ENCODE measurements at places on chromosomes 4 and X.

GRCh38 chr4:80732010-80732409, 298.5 kb upstream of the BMP3 start:
- no peak for DNase-seq

DNA sequence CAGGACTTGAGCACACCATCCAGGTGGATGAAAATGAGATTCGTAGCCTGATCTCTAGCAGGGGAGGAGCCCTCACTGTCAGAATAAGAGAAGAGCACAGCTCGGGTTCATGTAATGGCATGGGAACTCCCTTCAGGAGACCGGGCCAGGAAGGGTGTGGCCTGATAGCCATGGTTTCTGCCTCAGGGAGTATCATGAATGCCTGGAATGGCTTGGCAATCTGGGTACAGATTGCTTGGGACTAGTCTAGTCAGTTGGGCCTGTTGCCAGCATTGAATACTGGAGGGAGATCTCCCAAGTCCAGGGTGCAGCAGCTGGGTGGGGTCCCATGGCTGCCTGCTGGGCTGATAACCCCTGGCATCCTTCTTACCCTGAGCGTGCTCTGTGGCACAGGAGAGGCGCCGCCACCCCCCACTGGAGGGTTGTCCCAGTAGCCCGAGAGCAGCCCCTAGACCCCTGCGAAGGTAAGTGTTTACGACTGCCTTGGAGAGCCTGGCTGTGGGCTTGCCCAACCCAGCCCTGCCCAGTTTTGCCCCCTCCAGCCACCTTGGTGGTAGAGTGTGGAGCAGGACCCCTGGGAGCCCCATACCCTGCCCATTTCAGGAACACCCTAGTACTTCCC, 298.8 kb downstream of the TEX13A start:
- no peak for DNase-seq

- DNase-seq: no peak
These were observed 226.8 kb downstream of the CAMK2D start for GRCh38 chr4:113534711-113535110.

DNA sequence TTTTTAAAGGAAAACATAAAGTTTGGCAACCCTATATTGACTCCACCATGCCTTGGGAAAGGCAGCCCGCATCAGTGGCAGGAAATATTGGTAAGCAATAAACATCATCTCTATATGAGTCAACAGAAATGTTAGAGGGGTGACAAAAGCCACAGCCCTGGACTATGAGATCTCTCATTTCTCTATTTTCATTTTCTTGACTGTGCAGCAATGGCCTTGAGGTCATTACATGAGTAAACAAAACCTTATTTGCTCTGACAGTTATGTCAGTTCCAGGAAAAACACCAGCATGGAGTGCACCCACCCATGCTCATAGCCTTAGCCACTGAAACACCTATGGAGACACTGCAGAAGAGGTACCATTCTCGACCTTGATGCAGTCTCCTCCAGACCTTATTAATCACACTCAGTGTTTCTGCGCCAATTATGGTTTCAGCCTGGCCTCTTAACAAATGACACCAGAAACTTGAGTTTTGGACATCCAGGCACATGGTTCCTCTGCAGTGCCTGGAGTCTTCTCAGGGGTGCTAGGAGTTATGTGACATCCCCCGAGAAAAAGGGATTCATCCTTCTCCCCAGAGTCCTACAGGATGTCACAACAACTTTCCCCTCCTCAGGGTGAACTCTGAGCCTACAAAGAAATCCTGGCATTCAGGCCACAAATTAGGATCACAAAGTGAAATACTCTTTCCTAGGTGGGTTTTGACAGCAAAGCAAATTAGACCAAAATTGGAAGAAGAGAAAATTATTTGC, 16.0 kb upstream of the HPGD start:
- DNase-seq: no peak

- DNase-seq: peak; percentile 64
These were observed at the start of gene ANTXR2 for GRCh38 chr4:80072744-80073472. TSS of gene ANTXR2 (minus strand) at chr4:80073229. CDS start at chr4:80072560, 669 bp downstream.

DNA sequence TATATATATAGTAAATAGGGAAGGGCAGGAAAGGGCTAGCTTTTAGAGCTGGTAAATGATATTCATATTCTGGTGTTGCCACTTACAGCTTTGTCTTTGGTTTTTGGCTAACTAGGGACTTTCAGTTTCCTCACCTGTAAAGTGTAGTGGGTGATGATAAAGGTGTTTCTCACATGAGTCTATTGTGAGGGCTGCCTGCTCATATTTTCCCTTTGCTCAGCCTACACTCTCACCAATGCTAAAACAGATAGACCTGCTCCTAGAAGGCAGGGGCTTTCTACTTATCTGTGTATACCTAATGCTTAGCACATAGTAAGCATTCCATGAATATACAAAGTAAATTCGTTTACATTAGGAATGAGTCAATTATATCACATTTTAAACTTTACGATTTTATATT, 137.2 kb upstream of the HS3ST1 start:
- no peak for DNase-seq

DNA sequence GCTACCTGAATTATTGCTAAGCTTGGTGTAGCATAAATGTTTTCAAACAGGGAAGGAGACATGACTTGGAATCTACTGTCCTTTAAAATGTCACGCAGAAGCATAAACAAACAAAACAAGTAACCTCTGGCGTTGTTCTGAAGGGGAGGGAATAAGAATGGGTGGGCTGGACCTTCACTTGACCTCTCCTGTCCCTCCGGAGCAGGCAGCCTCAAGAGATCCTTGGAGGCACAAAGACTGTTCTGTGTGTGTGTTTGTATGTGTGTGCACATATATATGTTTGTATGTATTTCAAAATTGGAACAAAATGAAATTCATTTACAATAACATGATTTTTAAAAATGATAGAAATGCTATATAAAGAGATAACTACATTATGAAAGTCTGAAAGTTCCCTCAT, 91.3 kb upstream of the DCLK2 start:
- DNase-seq: no peak

DNA sequence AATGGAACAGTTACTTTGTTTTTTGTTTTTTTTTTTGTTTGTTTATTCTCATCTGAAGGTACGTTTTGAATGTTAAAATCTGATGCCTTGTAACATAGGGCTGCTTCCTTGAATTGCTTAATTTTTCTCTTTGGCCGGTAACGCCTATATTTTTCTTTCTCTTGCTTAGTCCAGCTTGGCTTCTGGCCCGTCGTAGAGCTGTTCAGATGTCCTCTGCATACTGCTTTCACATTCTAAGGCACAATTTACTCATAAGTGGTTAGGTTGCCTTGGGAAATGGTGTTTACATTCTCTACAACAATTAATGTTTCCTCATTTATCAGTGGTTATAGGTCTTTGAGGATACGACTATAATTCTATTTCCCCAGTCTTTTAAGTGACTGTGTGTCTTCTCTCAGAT, 7.9 kb downstream of the NONO start:
- no peak for DNase-seq

GRCh38 chrX:154116426-154117211, 19.1 kb upstream of the MECP2 start:
- DNase-seq: no peak

DNA sequence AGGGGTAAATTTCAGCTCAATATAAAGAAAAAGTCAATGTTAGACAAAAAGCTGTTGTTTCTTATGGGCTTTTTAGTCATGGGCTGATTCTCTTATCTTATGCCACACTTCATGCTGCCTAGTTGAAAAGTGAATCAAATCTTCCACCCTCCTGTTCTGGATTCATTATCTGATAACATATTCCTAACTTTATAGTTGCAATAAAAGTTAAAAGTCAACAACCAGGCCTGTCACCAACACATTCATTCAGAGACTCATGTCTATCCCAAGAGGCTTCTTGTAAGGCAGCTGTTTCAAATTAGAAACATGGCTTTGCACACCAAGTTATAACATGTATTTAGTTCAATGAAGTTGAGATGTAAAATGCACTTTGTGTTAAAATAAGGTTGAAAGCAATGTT, 243.8 kb downstream of the ADAMTS3 start:
- no peak for DNase-seq

DNA sequence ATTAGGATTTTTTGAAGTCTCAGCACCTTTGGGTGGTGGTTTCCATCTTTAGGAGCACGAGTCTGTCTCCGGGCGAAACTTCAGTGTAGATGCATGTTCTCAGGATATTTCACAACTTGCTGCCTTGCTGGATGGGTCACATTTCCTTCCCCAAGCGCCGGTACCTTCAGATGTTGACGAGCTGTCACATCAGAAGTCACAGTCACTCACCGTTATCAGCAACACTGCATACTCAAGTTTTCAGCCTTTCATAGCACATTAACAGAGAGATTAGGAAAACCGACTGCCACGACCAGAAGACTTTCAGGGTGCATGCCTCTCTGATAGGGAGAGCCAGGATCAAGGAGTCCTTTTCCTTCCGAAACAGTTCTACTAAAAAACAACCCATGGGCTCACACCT, 77.8 kb downstream of the SHROOM2 start:
- DNase-seq: no peak

DNA sequence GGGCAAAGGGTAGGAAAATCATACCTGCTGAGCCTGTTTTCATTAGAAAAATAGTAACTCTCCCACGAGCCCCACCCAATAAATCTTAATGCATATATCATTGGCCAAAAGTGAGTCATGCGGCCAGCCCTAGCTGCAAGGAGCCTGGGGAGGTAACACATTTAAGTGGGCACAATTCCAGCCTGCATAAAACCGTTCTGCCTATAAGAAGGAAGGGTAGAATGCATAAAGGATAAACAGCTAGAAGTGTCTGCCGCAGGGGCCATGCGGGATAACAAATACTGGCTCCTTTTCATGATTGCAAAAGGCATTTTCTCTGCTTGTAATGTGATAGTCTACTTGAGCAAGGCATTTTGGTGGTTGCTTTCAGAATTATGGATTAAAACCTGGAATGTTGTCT, 37.1 kb downstream of the EFHC2 start:
- DNase-seq: no peak

GRCh38 chrX:150567645-150568319, 639 bp upstream of the MTM1 start:
- DNase-seq: no peak

- DNase-seq: no peak
These were observed 59.6 kb upstream of the GPR174 start for GRCh38 chrX:79084923-79085322.

DNA sequence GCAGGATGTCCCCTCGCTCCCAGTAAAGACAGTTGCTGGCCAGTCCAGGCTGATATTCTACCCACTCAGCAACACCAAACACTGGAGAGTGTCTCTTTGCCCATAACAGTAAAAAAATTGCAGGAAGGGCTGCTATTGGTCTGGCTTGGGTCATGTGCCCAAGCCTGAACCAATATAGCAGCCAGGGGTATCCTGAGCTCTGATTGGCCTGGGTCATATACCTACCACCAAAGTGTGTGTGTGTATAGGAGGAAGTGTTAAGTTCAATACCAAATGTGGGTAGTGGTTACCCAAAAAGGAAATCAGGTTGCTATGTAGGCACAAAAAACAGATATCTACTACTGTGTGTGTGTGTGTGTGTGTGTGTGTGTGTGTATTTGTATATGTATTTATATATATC, 373.2 kb downstream of the BCOR start:
- no peak for DNase-seq

DNA sequence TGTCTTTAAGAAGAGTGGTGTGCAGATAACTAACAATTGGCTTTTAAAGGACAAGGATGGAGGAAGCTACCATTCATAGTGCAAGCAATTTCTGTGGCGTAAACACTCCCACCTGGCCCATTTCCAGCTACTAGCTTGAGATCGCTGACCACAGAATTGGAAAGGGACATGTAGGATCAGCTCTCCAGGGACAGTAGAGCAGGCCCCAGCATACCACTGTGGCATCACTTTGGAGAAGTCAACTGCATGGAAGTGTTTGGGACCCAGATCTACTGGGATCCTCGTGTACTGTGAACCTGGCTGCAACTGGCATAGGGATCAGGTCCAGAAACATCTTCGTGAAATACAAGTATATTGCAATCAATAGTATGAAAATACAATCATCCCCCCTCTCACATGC, 515.0 kb downstream of the INPP4B start:
- DNase-seq: no peak

GRCh38 chrX:12866451-12867377, at the start of gene TLR7:
TSS of gene TLR7 (plus strand) at chrX:12867072. CDS start at chrX:12867579, 507 bp downstream.
- DNase-seq: no peak

DNA sequence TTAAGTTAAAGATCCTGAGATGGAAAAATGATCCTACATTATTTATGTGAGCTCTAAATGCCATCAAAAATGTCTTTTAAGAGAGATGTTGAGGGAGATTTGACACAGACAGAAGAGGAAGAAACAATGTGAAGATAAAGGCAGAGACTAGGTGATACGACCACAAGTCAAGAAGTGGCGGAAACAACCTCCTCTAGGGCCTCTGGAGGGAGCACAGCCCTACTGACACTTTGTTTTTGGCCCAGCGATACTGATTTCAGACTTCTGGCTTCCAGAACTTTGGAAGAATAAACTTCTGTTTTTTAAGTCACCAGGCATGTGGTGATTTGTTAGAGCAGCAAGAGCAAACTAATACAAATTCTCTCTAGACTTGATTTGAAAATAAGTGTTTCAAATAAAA, 1216.1 kb downstream of the FSTL5 start:
- DNase-seq: no peak

DNA sequence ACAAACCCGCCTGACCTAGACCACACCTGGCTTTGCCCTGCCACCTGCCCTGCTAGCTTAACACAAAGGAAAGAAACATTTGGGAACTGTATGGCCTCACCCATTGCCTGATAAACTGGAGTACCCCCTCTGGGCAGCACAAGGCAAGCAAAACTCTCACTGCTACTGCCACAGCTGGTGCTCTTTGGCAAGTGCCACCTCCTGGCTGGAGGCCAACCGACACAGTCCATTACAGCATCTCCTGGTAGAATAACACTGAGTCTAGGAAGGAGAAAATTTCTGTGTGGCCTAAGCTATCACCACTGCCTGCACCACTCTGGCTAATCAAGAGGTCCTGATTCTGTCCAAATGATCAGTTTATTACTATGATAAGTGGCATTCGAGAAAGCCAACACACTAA, 18.9 kb upstream of the SPANXN3 start:
- DNase-seq: no peak

DNA sequence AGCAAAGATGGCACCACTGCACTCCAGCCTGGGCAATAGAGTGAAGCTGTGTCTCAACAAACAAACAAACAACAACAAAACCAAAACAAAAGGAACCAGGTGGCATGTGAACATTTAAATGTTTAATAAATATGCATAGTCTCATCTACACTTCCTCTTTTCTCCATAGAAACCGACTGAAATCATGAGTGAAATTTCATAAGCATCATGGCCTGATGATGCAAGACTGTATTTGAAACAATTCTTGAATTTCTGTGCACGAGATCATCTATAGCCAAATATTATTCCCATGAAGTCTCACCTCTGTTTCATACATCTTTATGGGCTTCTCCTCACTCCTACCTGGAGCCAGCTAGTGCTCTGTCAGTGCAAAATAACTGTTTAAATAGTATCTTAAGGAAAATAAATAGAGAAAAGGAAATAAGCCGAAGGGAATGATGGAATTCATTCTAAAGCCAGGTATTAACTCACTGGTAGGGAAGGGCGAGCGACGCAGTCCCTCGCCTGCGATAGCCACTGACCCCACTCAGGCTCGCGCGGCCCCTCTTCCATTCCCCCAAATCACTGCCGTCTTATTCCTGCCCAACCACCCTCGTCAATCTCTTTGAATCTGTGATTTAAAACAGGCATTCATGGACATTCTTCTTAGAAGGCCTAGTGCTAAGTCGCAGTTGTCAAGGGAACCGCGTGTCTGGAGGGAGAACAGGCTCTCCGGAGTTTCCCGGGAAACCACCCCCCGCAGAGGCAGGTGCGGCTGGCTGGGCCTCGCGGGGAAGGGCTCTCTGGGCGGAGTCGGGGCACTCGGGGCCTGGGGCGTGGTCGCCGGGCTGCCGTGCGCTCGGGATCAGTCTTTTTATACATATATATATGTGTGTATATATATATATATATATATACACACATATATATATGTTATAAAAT, 52.4 kb upstream of the TRIM2 start:
- peak; percentile 51 for DNase-seq

- DNase-seq: no peak
These were observed 72.2 kb downstream of the GPR143 start for GRCh38 chrX:9693307-9694001.
